NCI-H1105 (cell line): ENCODE measurements at places on chromosomes 5 and 9.

- DNase-seq, result no peak
Observed at GRCh38 chr5:93141969-93142368, 439.1 kb downstream of the NR2F1-AS1 start.

DNA sequence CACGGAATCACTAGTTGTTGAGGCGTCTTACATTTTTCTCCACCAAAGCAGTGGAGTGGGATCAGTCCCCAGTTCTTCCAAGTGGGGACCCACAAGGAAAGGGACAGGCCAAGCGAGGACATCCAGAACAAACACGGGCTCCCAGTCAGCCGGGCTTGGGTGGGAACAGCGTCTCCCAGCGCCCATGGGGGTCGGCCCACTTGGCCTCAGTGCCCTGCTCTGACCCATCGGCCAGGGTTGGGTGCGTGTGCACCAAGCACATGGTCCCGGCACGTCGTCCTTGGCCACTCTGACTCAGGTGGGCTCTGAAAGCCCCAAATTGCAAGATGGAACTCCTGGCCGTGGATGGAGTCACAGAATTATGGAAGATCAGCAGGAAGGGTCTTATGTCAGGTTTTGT, 37.9 kb downstream of the DBH start:
- no peak for DNase-seq

DNA sequence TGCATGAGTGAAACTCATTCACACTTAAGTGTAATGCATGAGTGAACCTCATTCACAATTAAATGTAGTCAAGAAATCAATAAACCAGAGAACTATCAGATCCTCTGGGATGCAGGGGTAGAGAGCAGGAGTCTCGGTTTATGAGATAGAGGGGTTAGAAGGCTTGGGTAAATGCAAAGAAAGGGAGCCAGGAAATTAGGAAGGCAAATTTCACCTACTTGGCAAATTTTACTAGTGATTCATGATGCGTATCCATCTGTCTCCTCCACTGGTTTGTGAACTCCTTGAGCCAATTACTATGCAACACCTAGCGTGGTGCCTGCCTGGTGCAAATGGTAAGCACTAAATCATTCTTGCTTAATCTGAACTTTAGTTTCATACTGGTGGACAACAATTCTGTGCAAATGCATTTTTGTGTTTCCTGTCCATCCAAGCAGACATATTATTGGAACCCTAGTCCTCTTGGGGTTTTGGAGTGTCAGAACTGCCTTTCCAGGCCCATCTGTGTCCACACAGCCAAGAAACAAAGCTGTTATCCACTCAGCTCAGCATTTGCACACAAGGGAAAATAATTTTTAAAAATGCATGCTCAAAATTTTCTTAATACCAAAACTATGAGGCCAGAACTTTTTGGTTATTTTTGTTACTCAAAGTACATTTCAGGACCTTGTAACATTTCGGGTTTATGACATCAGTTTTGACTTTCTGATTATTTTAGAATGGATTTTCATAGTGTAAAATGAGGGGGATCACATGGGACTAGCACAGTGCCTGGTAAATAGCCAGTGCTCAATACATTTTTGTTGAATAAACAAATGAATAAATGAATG, 5.2 kb downstream of the HAPLN1 start:
- no peak for DNase-seq

GRCh38 chr5:119996128-119996527, 366.8 kb downstream of the FAM170A start:
- no peak for DNase-seq

DNA sequence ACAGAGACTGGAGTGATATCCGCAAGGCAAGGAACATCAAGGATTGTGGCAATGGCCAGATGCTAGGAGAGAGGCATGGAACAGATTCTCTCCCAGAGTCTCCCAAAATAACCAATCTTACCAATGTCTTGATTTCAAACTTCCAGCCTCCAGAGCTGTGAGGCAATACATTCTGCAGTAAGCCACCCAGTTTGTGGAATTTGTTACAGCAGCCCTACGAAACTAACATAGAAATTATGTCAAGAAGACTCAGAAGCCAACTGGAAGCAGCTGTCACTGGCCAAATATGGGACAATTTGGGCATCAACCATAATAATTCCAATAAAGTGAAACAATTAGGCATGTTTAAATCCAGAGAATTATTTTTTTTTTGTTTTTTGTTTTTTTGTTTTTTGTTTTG, 271.1 kb downstream of the NDUFS4 start:
- no peak for DNase-seq

- peak; percentile 75 for DNase-seq
Observed at GRCh38 chr5:35617435-35618303, at the start of gene SPEF2. Gene SPEF2, plus strand, starts transcription at chr5:35617863. Its CDS starts 135 bp downstream, at chr5:35617998.

GRCh38 chr9:80797101-80797829, 892.1 kb downstream of the TLE1 start:
- no peak for DNase-seq

DNA sequence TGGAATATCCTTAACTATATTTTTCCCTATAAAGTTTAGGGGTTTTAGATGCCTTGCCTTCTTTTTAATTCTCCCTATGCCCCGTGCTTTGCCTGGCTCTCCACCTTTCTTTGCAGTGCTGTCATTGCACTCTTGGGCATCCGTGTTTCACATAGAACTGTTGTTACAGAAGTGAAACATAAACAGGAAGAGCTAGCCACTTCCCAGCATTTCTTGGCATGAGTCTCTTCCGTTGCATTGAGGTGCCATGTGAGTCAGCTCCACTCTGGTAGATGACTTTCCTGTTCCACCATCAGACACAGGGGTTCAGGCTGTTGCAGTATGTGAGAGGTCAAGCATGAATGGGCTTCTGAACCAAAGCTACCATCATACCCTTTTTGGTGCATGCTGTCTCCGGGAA, 73.4 kb downstream of the ANGPTL2 start:
- DNase-seq, result no peak

DNA sequence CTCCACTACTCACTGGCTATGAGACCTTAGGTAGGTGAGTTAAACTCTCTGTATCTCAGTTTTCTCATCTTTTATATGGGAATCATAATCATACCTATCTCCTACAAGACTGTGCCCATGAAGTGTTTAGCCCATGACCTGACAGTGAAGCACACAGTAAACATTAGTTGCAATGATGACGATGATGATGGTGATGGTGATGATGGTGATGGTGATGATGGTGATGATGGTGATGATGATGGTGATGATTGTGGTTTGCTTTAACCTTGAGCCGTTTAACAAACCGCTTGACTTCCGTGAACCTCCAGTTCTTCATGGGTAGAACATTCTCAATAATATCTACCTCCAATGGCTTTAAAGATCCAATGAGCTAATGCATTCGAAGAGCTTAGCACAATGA, 220.2 kb upstream of the MVB12B start:
- no peak for DNase-seq

DNA sequence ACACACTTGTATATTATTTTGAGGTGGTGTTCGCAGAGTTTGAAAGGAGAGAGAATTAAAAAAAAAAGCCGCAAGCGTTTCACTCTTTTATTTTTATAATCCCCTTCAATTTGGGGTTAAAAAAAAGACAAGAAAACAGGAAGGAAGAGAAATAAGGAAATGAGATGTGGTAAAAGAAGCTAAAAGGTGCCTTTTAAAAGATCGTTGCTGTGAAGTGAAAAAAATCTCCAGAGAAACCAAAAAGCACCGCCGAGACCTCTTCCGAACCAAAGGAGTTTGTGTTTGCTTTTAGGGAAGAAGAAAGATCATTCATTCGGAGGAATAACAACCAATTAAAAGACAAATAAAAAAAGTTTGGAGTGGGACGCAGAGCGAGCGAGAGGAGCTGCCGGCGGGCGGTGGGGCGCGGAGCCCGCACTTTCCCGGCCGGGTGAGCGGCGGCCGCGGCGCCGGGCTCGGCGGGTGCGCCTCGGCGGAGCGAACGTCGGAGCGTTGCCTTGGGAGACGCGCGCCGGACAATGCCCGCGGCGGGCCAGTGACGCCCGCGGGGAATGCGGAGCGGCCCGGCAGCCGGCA, 355 bp downstream of the TLE4 start:
- no peak for DNase-seq

DNA sequence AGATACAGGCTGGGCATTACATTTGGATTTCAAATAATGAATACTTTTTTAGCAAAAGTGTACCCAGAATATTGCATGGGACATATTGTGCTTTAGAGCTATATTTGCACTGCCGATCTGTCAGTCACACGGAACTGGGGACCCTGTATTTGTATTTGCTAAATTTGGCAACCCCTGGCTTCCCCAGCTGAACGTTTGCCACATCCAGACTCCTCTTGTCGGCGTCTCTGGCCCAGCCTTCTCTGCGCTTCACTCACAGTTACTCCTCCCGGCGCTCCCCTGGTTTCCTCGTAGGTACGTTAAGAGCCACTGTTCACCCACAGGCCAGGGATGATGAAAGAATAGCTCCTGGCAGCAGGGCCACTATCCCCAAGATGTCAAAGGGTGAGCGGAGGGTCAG, 58.7 kb downstream of the NSUN2 start:
- no peak for DNase-seq

DNA sequence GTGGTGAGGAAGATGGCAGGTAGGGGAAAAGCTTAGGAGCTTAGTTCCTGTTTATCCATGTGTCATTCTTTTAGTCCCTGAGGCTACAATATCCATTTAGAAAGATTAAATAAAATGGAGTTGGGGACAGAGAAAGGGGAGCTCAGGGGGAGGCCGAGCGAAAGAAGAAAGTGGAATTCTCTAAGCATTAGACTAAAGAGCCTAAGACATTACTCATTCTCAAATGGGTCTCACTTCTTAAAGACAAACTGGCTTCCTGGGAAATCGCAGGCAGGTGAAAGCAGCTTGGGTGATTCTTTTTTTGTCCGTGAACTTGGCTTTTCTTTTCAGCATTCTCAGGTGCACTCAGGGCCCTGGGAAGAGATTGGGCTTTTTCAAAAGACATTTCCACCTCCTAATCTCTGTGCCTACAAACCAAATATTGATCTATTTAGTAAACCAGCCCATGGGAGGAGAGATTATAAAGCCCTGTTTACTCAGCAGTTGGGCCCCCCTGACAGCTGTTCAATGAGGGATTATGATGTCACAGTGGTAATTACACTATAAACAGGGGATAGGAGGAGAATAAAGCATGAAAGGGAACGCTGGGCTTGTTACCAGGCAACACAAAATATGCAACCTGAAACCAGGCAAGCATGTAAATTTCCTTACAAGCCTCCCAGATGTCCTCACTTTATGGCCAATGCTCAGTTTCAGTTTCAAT, 584.0 kb downstream of the ACTL7B start:
- peak; percentile 94 for DNase-seq

DNA sequence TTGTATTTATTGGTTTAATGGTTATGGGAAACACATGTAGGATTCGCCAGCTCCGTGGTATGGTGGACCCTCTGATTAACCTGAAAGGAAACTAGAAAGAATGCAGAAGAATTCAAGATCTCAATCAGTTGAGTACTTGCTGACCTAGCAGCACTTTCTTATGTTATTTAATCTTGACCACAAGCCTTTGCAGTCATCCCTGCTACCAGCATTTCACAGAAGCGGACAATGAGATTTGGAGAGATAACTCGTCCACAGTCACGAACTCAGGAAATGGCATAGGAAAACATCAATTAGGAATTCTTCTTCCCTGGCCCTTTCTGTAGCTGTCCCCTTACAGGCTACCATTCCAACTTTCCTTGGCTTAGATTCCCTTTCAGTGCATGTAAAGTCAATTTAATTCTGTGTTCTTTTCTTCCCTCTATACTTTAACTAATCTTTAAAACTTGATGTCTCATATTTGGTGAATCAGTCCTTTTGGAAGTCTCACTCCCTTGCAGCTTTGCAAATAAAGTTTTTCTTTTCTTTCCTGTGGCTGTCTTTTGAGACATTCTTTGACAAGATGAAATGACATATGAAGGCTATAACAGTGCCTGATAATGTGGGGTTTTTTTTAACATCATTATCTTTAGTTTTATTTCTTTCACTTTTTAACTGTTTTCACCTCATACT, 1.3 kb upstream of the SLC44A1 start:
- DNase-seq, result no peak

- DNase-seq, result peak; percentile 9
Observed at GRCh38 chr9:5714501-5715401, 85.8 kb downstream of the RIC1 start.

- no peak for DNase-seq
Observed at GRCh38 chr5:53469946-53470687, 10.3 kb upstream of the FST start.

DNA sequence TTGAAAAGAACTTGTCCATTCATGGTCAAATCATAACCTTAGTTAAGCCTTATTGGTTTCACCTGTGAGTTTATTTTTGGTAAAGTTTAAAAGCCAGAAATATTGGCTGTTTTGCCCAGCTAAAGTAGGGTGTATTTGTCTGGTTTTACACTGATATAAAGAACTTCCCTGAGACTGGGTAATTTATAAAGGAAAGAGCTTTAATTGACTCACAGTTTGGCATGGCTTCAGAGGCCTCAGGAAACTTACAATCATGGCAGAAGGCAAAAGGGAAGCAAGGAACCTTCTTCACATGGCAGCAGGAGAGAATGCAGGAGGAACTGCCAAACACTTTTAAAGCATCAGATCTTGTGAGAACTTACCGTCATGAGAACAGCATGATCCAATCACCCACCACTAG, 55.3 kb downstream of the JAKMIP2 start:
- no peak for DNase-seq

GRCh38 chr5:74810915-74811314, 43.9 kb downstream of the NSA2 start:
- DNase-seq, result no peak

DNA sequence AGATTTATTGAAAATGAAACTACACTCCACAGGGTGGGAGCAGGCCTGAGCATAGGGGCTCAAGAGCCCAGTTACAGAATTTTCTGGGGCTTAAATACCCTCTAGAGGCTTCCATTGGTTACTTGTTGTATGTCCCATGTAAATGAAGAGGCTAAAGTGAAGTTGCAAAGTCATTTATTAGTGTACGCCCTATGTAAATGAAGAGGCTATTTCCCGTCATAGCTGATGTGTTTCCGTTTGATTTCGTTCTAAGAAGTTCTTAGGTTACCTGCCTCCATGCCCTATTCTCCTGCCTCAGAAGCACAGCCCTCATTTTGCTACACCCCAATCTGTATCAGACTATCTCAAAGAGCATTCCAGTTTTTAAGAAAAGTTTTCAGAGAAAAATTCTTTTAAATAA, 107.0 kb upstream of the SLC12A2 start:
- DNase-seq, result no peak

DNA sequence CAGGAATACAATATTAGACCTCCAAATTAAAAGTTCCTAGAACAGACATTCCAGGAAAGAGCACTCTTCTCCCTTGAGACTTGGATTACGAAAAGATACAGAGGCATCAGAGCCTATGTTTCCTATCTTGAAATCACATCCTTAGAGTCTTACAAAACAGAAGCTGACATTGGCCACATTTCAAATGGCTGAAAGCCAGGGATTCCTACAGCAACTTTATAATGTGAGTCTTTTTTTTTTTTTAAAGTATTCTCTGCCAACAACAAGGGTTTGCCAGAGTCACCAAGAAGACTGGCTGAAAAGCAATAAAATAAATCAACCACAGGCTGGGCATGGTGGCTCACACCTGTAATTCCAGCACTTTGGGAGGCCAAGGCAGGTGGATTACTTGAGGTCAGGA, 63.1 kb downstream of the TRPM6 start:
- DNase-seq, result no peak

- DNase-seq, result no peak
Observed at GRCh38 chr9:96500696-96501632, 51.0 kb downstream of the HABP4 start.

GRCh38 chr9:94772639-94773303, 46.3 kb downstream of the AOPEP start:
- DNase-seq, result peak; percentile 93
